Stomach (tissue), 19 donors: ENCODE measurements at places on chromosomes 6 and 20. TPM values are rescaled to one million over a fixed set of nuclear protein-coding genes. Genes with fewer than 3 reads are reported as not detected.

The CLDN20 gene
- polyA plus RNA-seq: not detected

DNA sequence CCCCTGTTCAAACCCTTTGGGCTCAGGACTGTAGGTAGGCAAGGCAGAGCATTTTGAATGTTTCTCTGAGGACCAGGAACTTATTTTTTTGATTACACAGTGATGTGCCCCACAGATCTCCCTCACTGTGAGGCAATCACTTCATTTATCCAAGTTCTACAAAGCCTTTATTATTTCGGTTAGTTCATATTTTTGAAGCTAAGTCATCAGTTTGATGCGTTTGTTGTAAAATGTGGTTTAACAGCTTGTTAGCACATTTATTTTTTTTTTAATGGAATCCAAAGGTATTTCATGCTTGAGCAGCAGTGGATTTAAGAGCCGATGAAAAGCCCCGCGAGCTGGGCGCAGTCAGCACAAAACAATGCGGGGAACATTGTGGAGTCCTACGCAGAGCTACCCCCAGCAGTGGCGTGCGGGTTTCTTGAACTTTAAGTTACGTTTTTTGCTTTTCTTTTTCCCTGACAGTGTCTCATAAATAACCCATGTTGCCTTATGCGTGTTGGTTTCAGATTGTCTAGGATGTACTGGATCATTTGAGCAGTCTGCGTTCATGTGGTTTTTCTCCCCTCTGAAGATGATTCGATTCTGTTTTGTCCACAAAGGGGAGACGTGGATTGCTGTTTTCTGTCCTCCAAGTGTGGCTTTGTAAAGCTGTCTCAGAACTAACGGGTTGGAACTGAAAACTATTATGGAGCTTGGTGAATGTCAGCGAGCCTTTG lies 233.6 kb upstream of the BMP2 start:
- H3K27me3 ChIP-seq: no peaks in the 10 kb centered on the region
- H3K36me3 ChIP-seq: no peaks in the 10 kb centered on the region

DNA sequence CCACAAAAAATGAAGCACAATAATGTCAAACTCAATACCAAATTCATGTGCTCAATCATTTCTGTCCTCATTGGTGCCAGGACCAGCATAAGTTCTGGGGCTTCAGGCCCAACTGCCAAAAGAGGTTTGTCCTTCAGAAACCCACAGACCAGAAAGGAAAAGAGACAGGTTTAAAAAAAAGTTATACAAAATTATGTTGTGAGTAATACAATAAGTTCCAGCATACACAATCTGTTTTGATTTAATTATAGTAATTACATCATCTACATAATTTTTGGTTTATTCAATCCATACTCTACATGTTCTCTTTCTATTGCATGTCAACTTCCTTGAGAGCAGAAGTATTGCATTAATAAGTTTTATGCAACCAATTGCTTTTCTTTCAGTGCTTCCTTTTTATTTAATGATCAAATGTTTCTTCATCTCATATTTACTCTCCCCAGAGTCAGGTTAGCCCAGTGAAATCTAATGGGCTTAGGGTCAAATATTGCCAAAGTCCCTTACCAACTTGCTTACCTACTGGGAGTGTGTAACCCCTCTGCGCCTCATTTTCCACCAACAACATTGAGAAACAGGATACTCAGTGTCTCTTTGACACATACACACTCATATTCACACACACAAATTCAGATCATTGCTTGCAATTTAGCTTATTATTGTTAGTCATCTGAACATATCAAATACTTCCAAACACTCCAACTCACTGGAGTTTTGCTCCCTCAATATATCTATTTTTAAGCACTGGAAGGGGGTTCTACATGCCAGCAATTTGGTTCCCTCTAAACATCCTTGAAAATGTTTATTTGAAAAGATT lies 424.4 kb upstream of the MARCKS start:
- H3K4me1 ChIP-seq: peaks cover 15% of the 10 kb centered on the region
- no peaks in the 10 kb centered on the region for H3K27me3 ChIP-seq
- no peak for DNase-seq
- peak overlapping the region; percentile 54 for H3K27ac ChIP-seq

DNA sequence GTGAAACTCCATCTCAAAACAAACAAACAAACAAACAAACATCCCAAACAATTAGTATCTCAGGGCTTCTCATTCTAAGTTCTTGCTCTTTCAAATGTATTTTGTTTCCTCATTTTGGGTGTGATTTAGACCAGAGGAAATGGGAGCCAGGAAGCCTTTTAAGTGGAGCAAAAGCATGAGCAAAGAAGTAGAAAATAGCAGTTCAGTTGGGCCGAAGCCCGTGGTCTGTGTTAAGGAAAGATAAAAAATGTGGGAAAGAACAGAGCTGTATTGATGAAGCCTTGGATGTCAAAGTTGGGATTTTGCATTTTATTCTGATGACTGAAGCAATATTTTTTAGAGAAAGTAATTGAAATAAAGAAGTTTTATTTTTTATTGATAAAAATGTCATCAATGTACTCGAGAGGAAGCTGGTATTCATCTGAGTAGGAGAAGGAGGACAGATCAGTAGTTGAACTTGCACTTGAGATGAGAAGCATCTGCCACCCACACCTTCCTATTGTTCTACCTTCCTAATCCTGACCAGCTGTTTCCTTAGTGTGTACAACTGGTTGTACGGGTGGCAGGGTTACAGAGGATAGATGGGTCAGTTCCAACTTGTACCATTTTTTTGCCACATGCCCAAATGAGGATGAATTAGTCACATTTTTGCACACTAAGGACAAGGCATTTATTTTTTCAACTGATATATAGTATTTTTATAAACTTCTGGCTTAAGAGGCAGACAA lies 56.1 kb downstream of the KIAA0408 start:
- DNase-seq: no peak
- no peaks in the 10 kb centered on the region for H3K27me3 ChIP-seq
- H3K4me1 ChIP-seq: no peaks in the 10 kb centered on the region
- H3K36me3 ChIP-seq: no peaks in the 10 kb centered on the region
- no peak overlapping the region for H3K4me3 ChIP-seq

The PLA2G7 gene
- polyA plus RNA-seq: 0.61 TPM

- H3K27me3 ChIP-seq: no peaks in the 10 kb centered on the region
- no peak overlapping the region for H3K4me3 ChIP-seq
- no peak overlapping the region for H3K27ac ChIP-seq
- H3K36me3 ChIP-seq: no peaks in the 10 kb centered on the region
- DNase-seq: no peak
Measured at GRCh38 chr6:38322138-38322537, 317.6 kb downstream of the BTBD9 start.

The COL9A3 gene
- 5.2 TPM for polyA plus RNA-seq
